SIG-M5 (cell line): ENCODE measurements at places on chromosomes 1 and 21.

GRCh38 chr1:45348966-45349677, 8.9 kb upstream of the MUTYH start:
- no peak for DNase-seq

- no peak for DNase-seq
These were observed 26.1 kb downstream of the PRKACB start for GRCh38 chr1:84170171-84170570.

GRCh38 chr1:204041803-204042505, 31.0 kb upstream of the SOX13 start:
- DNase-seq, result no peak

- no peak for DNase-seq
These were observed 84.2 kb downstream of the CDC7 start for GRCh38 chr1:91584878-91585277.

GRCh38 chr1:37564892-37565291, 8.2 kb downstream of the DNALI1 start:
- no peak for DNase-seq

DNA sequence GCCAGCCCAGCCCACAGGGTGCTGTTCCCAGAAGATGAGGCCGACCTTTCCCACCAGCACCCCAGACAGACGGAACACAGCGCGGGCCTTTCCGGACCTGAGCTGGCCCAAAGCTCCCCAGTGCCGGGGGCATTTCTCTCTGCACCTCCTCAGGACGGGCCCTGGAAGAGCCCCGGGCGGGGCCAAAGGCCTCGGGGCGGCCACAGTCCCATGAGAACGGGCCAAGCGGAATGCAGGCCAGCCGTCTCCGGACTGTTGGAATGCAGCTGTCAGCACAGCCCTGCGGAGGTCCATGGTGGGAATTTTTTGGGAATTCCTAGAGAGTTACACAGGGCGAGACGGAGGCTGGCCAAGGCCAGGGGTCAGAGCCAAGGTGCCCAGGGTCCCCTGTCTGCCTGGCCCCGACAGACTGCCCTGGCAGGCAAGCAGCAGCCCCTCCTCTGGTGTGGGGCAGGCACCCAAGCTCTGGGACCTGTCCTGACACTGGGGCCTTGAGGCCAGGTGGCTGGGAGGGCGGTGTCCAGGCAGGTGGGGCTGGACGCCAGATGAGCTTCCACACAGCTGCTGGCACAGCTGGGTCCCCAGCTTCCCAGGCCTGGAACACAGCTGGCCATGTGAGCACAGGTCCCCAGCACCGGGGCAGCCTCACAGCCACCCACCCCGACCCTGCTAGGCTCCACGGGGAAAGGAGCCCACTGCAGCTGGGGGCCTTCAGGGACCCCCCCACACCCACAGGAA, 63.0 kb downstream of the MEGF6 start:
- DNase-seq, result no peak

DNA sequence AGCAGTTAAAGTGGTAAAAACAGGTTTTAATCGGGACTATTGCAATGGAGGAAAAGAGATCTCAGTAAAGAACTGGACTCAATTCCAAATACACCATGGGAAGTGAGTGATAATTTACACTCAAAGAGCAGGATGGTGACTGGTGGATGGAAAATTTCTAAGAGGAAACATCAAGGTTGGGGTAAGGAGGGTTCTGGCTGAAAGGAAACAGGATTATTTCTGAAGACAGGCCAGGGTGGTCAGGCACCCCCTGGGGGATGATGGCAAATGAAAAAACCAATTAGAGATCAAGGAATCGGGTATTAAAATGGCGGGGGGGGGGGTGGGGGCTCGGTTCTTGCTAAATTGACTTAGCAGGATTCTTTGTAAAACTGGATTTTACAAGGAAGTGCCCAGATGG, 12.3 kb upstream of the HSD11B1 start:
- no peak for DNase-seq

- DNase-seq, result no peak
These were observed 616.9 kb downstream of the KIF26B start for GRCh38 chr1:245771511-245772281.

- DNase-seq, result no peak
These were observed 8.1 kb downstream of the NCF2 start for GRCh38 chr1:183582021-183582713.

DNA sequence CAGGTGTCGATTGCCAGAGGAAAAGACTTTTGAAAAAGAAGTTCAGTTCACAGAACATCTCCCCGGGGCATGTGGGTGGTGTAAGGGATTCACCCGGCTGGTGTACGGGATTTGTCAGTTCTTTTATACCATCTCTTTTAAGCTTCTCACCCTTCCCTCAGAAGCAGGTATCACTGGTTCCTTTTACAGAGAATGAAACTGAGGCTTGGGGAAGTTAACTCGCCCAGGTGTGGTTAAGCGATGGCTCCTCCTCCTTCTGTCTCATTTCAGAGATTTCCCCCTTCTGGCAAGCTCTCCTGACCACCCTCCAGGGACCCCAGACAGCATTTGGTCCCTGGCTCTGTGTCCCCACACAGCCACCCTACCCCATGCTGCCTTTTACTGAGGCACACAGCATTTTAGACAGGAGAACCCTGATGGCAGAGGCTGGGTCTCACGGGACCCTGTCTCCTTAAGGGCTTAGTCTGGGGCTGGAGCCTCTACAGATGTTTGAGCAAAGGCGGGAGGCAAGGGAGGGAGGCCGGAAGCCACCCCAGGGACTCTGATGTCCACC, 2.8 kb upstream of the ECE1 start:
- DNase-seq, result no peak

- DNase-seq, result no peak
These were observed 19.2 kb upstream of the CLSTN1 start for GRCh38 chr1:9842781-9843575.

DNA sequence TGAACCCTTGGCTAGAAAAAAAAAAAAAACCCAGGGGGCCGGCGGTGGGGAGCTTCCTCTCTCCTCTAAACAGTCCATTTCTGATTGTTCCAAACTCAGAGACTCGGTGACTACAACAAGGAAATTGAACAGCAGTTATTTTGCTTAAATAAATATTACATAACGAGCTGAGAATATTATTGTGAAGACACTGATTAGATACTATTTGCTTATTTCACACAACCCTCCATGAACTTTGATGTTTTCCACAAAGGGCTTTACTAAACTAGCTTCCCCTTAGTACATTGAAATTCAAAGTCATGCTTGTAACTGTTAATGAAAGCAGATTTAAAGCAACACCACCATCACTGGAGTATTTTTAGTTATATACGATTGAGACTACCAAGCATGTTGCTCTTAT, at the start of gene CFHR5:
Gene CFHR5 (plus strand): TSS at position 279 of the 400 bp plus-strand sequence. CDS start 109 bp downstream, at position 388.
- no peak for DNase-seq

DNA sequence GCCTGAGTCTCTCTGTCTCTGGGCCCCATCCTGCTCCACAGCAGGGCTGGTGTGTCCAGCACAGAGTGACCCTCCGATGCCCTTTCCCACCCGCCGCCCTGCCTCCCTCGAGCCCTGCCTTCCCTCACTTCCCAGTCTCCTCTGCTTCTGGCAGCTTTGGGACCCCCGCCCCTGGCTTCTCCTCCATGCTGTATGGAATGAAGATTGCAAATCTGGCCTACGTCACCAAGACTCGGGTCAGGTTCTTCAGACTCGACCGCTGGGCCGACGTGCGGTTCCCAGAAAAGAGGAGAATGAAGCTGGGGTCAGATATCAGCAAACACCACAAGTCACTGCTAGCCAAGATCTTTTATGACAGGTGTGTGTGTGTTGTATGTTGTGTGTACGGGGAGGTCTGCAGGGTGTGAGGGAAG, 14.3 kb downstream of the MOV10 start:
- no peak for DNase-seq

- no peak for DNase-seq
These were observed 62.1 kb upstream of the TTC34 start for GRCh38 chr1:2863648-2863963.

DNA sequence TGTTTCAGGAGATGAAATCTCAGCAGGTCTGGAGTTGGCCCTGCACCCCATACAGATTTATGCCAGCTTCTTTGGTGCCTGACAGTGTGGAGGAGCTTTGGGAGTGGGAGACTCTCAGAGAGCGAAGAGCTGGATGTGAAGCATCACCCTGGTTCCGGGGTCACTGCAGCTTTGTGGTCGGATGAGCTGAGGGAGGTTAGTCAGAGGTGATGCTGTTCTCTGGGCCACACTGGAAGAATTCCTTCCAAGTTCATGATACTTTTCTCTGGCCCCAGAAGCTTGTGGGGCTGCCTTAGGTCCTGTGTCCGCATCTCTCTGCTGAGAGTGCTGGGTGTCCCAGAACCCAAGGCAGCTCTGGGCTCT, 467.8 kb downstream of the CAMTA1 start:
- DNase-seq, result no peak

DNA sequence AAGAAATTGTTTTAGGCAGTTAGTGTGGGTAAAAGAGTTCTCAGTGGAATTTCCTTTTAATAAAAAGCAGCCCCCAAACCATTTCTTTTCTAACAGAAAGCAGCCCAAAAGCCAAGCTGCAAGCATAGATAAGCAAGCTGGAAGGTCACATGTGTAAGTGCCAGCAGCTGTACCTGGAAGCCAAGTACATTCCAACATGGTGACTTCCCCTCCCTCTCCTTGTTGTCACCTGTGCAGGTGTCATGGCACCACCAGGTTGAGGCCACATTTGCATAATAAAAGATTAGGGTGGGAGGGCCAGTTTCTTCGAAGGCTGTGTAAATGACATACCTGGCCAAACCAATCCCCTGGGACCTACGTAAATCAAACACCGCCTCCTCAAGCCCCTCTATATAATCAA, 240.3 kb upstream of the RAB4A start:
- no peak for DNase-seq

DNA sequence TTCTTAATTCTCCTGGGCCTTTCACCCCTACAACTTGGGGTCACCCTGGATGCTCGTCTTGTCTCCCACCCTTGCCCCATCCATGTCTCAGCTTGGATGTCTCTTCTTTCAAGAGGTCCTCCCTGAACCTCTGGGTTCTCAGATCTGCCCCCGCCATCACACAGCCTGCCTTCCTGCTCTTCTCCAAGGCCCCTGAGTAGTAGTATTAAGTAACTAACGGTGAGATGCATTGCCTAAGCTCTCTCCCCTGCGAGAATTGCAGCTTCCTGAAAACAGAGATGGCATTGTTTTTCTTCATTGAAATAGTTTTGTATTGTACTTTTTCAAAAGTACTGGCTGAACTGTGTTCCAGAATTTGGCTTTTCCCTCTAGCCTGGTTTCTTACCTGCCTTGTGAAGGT, 16.0 kb downstream of the MIIP start:
- no peak for DNase-seq

- no peak for DNase-seq
These were observed 136.6 kb upstream of the IVNS1ABP start for GRCh38 chr1:185453496-185454192.

- DNase-seq, result no peak
These were observed 18.0 kb upstream of the ZNF678 start for GRCh38 chr1:227545361-227545760.

- no peak for DNase-seq
These were observed 15.4 kb upstream of the OTUD3 start for GRCh38 chr1:19866758-19867157.

- DNase-seq, result no peak
These were observed 22.5 kb upstream of the IKBKE start for GRCh38 chr1:206447792-206448191.

GRCh38 chr1:165068741-165069140, 287.8 kb downstream of the LMX1A start:
- no peak for DNase-seq

DNA sequence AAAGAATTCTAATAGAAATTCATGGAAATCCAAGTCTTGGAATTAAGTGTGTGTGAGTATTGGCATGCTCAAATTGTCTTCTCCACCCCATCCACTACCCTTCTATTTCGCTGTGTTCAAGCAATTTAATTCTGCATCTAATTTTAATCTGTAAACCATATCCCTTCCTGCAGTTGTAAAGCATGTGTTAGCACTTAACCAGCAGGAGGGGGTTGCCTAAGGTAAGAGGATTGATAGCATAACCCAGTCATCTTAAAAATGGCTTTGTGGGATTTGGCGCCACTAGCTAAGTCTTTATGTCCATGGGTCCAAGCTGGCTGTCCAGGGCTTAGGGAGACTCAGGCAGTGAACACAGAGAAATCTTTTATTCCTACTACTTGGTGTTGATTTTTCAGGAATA, 210.3 kb downstream of the PTPRC start:
- no peak for DNase-seq

DNA sequence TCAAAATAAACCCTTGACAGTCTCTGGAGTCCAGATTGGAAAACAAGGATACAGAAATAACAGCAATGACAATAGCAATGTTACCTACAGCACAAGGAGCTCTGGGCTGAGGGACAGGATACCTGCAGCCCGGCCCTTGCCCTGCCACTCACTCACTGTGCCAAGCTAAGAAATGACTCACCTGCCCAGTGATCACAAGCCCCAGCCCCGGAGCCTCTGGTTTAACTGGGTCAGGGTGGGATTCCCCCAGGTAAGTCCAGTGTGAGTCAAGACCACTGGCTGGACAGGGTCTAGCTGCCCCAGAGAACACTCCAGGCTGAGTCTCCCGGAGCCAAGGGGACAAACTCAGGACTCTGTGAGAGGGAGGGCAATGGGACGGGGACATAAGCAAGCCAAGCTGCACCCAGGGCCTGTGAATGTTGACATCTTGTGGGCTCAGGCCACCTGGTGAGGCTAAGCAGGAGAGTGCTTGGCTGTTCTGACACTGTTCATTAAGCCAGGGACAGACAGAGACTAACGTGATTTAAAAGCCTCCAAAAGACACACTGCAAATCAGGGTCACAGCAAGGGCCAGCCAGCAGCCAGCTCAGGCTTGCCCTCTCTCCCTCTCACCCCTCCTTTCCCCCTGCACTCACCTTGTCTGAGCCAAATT, 64.1 kb downstream of the MIS18A start:
- no peak for DNase-seq

DNA sequence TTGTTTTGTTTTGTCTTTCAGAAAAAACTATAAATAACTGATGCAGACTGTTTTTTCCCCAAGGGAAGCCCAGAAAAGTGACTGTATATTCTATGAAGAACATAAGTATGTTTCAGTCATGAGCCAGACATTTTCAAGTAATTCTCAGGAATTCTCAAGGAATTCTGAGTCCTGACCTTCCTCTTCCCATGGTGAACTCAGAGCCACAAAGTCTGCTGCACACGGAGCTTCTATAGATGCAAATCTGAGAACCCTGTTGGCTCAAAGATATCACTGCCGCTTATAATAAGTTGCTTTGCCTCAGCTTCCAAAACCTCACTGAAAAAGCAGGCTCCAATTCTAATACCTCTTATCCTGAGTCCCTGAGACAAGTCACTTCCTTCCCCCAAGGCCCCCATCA, 418.5 kb upstream of the RUNX1 start:
- no peak for DNase-seq
